ENCODE measurements at places on chromosomes 1 and 21.
A peak's percentile ranks its signal among the peaks of the same experiment; 100 is the strongest.

GRCh38 chr1:170562646-170563338 lies 30.8 kb downstream of the GORAB start:
- DNase-seq = peak; percentile 36

DNA sequence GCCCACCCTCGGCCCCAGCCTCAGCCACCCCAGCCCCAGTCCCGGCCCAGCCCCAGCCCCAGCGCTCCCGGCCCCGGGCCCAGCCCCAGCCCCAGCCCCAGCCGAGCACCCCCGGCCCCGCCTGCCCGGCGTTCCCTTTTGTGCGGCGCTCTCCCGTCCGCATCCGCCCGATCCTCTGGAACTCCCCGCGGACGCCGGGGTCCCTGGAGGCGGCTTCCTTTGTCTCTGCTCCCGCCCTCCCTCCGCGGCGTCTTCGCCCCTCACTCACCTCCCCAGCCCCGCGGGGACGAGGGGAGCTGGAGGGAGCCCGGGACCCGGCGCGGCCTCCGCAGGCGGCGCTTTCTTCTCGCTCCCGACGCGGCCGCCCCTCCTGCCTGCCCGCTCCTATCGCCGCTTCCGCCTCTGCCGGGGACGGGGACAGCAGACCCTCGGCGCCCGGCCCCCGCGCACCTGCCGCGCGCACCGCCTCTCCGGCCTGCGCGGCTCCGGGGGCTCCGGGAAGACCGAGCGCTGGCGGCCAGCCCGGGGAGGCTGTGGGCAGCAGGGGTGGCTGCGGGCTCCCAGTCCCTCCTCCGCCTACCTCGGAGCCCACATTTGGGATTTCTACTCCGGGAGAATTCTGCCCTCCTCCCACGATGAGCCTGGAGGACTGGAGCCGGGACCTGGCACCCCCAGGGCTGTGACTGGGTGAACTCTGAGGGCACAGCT lies 14.0 kb downstream of the AGRN start:
- DNase-seq = peak; percentile 48

GRCh38 chr1:22275626-22276395 lies 132.9 kb upstream of the WNT4 start:
- DNase-seq = peak; percentile 61

DNA sequence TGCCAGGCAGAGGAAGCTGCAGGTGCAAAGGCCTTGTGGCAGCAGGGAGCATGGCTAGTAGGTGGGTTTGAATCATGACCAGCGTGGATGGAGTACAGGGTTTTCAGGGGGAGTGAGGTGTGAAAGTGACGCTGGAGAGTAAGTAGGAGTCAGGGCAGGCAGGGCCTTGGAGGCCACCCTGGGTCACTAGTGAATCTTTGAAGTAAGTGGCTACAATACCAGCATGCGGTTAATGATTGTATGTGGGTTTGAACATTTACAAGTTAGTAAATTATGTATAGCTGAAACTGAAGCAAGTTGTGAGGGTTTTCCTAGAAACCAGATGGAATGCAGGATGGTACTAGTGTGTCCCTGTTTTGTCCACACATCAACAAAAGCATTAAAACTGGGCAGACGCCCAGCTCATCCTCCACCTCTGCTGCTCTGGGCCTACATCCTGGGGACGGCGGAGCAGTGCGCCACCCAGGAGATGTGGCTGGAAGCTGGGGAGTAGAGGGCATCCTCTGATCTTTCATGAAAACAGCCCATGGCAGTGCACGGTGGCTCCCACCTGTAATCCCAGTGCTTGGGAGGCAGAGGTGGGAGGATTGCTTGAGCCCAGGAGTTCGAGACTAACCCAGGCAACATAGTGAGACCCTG lies 41.2 kb upstream of the B3GALNT2 start:
- DNase-seq = no peak

DNA sequence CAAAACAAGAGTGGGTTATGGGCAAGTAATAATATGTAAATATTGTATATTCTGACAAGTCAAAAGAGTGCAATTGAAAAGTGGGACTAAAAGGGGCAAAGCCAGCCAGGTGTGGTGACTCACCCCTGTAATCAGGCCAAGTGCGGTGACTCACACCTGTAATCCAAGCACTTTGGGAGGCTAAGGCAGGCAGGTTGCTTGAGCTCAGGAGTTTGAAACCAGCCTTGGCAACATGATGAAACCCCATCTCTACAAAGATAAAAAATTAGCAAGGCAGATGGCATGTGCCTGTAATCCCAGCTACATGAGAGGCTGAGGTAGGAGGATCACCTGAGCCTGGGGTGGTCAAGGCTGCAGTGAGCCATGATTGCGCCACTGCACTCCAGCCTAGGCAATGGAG lies 304.0 kb downstream of the HHIPL2 start:
- no peak for DNase-seq

- DNase-seq = peak; percentile 79
These were observed at the start of the genes FBXO2 and FBXO44 for GRCh38 chr1:11654137-11654938. Gene FBXO2, minus strand, starts transcription at chr1:11654429. Its CDS starts 89 bp downstream, at chr1:11654340. Gene FBXO44, plus strand, starts transcription at chr1:11654877. Its CDS starts 959 bp downstream, at chr1:11655836.

- DNase-seq = no peak
These were observed 6.2 kb downstream of the FBXO2 start for GRCh38 chr1:11648039-11648438.

DNA sequence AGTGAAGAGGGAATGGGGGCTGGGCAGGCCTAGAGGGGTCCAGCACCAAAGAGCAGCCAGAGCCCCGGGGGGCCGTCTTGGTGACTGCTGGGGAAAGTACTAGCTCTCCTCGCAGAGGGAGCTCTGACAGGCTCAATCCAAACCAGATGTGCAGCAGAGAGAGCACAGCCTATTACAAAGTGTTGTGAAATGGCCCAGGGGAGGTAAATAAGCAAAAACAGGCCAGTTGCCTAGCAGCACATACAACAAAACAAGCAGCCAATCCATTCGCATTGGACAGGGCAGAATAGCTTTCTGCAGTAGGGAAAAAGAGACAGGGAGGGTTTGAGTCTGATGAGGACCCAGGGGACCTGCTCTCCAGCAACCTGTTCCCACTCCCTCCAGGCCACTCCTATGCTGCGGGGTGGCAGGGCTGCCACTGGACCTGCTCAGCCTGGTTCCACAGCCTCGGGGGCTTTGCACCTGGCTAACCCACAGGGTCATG lies 239.6 kb upstream of the FGGY start:
- DNase-seq = no peak

DNA sequence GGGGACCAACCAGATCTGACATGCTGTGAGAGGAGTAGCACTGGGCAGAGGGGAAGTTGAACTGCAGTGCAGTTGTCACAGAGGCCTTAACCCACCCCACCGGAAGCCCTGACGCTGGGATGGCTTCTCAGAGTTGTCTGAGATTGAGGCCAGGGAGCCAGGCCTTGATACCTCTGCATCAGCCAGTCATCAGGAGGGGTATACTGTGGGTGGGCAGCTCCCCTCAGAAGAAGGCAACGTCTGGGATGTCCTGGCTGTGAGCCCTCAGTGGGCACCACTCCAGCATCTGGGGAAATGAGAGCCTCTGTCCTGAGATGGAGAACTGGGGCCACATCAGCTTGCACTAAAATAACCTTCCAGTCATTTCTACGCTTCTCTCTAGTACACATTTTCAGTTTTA lies 47.9 kb upstream of the BCAR3 start:
- no peak for DNase-seq

GRCh38 chr21:45857761-45858160 lies 123.8 kb upstream of the COL6A1 start:
- no peak for DNase-seq
